ENCODE measurements at places on chromosomes 2 and 18. TPM values are rescaled to one million over a fixed set of nuclear protein-coding genes. Genes with fewer than 3 reads are reported as not detected.

The ACVR1 gene
- 26.3 TPM for polyA plus RNA-seq

The NBEAL1 gene
- polyA plus RNA-seq = 5.7 TPM

The BMP10 gene
- not detected for polyA plus RNA-seq

The TGFA gene
- polyA plus RNA-seq = 0.85 TPM

The MAPRE3 gene
- polyA plus RNA-seq = 28.0 TPM

The WDR7 gene
- polyA plus RNA-seq = 8.9 TPM

The CKAP2L gene
- 6.4 TPM for polyA plus RNA-seq

The UGT1A6 gene
- not detected for polyA plus RNA-seq

The CCDC85A gene
- 3.2 TPM for polyA plus RNA-seq

- DNase-seq = no peak
Measured at GRCh38 chr2:231263118-231263831, 64.8 kb downstream of the ARMC9 start.

DNA sequence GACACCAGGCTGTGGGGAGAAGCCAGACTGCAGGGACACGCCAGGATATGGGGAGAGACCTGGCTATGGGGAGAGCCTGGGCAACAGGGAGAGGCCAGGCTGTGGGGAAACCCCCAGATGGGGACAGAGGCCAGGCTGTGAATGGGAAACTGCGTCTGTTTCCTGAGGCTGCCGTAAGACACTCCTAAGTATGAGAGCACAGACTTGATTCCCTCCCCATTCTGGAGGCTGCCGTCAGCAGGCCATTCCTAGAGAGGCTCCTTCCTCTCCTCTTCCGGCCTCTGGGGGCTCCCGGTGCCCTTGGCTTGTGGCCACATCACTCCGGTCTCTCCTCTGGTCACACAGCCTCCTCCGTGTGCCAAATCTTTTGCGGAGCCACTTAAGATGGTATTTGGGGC lies 32.3 kb downstream of the ADI1 start:
- DNase-seq = no peak

DNA sequence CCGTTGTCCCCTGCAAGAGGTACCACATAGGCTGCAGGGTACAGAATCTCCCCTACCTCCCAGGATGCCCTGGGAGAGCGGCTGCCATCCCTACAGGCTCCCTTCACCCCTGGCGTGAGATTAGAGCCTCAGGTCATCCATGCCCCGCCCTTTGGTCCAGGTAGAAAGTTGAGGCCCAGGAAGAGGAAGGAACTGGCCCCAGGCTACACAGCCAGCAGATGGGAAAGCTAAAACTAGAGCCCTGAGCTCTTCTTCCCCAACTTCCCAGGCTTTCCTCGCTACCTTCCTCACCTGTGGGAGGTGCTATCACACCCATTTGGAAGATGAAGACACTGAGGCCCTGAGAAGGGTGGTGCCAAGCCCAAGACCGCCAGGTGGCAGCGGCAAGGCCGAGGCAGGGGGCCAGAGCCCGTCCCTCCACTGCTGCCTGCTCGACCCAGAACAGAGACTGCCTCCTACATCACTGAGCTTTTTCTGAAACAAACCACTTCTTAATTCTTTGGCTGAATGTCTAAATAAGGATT lies 25.8 kb downstream of the CIB4 start:
- no peak for DNase-seq

GRCh38 chr2:75113231-75113869 lies 86.0 kb downstream of the TACR1 start:
- DNase-seq = no peak

GRCh38 chr18:56009411-56009810 lies 421.4 kb upstream of the TCF4 start:
- no peak for DNase-seq

- no peak for DNase-seq
Measured at GRCh38 chr2:126385983-126386382, 270.0 kb upstream of the GYPC start.

GRCh38 chr2:11829947-11830707 lies 83.7 kb downstream of the LPIN1 start:
- peak; percentile 86 for DNase-seq

DNA sequence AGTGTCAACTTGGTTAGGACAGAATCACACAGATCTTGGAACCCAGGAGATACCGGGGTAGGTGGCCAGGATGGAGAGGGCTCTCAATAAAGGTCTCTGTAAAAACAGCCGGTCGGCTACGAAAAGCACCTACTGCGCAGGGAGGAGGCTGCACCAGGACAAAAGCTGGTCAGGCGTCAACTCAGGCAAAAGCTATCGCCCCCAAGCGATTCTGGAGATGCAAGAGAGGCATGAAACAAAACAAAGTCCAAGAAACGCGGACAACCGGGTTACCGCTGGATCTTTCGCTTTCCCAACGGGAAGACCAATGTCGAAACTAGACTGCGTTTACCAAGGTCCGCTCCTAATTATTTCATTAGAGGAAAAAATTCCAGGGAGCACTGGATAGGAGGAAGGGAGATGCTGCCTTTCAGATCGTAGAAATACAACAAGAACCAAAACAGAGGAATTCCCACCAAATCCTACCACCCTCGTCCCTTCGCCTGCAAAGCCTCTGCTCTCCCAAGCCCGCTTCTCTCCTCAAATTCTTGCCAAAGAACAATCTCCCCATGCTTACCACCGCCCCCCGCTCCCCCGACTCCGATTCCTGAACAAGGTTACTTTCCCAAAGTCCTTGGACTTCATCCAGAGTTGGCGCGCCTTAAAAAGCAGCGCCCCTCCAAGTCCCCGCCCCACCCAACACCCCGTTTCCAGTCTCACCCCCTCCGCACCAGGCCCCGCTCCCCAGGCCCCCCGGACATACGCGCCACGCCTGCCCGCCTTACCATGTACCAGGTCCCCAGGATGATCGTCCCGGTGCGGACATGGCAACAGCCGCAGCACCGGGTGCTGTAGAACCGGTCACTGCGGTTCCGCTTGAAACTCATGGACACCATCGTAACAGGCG lies 539 bp downstream of the LAPTM4A start:
- DNase-seq = no peak

DNA sequence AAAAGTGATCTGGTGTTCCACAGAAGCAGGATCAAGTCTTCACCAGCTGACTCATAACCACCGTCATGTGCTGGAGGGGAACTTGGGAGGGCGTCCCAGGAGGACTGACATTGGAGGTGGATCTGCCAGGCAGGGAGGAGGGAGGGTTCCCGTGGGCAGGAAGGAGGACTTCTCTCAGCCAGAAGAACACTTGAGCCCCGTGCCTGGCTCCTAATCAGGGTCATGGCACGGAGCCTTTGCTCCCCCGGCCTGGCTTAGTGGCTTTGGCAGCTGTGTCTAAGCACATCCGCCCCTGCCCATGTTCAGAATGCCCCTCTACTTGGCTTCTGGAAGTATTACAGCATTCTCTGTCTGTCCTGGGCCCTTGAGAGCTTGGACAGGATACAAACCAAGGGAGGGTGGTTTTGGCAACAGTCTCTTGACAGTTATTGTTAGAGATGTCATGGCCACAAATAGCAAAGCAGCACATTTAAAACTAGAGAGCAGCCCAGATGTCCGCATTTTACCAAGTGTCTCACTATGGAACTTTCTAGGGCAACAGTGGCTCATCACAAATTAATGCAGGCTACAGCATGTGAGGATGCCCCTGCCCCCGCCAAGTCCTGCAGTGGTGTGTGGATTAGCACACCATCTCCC lies 11.5 kb downstream of the PPP1R7 start:
- no peak for DNase-seq

DNA sequence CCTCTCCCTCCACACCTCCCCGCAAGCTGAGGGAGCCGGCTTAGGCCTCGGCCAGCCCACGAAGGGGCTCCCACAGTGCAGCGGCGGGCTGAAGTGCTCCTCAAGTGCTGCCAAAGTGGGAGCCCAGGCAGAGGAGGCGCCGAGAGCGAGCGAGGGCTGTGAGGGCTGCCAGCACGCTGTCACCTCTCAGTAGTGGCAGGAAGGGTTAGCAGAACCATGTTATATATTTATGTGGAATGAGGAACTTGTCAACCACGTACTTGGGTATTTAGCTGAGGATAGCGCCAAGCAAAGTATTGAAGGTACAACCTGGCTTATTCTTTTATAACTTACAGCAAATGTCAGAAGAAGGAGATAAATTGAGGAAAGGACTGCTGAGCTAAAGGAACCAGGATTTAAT lies 144.1 kb upstream of the MGAT5 start:
- no peak for DNase-seq

- DNase-seq = no peak
Measured at GRCh38 chr2:119012345-119013301, 70.6 kb downstream of the MARCO start.

DNA sequence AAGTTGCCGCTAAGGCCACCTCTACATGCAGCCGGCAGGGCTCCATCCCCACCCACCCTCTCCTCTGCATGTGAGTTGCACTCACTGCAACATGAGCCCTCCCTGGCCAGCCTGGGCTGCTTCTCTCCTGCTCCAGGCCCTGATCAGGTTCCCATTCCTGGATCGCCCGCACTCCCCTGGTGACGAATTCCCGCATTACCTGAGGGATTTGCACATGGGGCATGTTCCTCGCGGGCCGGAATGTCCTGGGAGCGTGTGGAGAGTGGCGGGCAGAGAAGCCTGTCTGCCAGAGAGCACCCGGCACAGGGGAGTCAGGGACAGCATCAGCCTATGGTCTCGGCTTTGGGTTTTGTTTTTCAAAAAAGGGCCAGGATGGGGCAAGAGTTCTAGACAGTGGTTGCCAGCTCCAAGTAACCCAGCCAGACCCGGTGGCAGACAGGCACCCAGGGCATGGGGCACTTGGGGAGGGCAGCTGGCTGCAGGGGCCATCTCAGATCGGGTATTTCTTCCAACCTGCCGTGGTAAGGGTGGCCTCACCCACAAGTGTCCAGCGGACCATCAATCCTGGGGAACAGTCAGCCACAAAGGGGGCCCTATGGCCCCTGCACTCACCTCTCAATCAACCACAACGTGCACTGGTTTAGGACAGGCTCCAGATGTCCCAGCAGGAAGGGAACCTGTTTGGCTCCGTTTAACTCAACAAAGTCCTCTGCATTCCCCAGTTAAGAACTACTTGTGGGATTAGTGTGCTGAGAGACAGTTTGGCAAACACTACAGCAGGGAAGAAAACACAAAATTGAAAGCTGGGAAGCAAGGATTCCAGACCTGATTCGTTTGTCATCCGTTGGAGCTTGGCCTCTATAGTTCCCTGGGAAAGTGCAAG lies 187.7 kb downstream of the SMAD7 start:
- DNase-seq = no peak

DNA sequence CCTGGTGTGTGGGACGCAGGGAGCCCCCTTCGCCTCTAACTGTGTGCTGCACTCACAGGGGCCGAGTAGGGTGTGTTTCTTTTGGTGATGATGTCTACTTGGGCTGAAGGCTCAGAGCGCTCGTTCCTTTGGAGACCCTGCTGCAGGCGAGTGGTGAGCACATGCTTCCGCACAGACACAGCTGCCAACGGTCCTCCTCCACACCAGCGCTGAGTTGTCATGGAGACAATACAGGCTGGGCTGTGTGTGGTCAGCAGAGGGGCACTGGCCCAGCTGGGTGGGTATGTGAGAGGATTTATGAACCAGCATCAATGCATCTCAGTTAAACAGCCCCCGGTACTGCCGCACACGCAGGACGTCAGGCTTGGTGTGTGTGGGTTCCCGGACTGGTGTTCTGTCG lies 143.5 kb downstream of the SH3RF3 start:
- no peak for DNase-seq

DNA sequence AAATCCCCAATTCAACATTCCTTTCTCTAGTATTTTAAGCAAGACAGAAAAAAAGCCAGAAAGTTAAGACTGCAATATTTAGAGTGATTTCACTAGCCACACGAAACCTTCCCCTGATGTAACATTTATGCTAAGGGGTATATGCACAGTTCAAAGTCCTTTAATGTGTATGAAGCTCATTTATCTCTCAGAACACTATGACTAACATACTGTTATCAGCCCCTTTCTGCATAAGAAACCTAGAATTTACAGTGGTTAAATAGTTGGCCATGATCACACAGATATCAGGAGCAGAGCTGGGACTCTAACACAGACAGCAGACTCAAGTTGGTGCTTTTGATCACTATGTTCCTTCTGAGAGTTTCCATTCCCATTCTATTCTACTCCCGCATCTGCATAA lies 185.5 kb downstream of the CDH2 start:
- DNase-seq = no peak

- no peak for DNase-seq
Measured at GRCh38 chr2:192230889-192231453, 36.2 kb upstream of the TMEFF2 start.

GRCh38 chr2:1744151-1744445 lies 217 bp downstream of the PXDN start:
- DNase-seq = no peak

GRCh38 chr2:192416060-192416459 lies 221.3 kb upstream of the TMEFF2 start:
- no peak for DNase-seq

- no peak for DNase-seq
Measured at GRCh38 chr18:9321017-9321452, 13.5 kb upstream of the TWSG1 start.

GRCh38 chr2:64841461-64841860 lies 147.7 kb upstream of the SLC1A4 start:
- no peak for DNase-seq

DNA sequence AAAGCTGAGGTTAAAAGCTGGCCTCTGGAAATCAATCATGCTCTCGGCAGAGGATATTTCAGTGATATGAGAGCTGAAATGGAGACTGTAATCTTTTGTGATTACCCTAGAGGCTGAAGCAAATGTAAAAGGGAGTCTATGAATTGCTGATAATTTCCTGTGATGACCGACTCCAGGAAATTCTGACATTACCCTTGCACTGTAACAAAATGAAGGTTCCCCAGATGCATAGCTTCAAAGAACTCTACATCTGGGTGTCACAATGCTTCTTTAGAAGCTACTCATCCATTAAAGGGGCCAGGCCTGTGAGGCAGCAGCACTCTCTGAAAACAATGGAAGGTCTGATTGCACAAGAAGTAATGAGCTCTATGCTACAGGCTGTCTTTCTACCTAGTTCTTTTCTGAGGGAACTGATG lies 268.2 kb upstream of the SESTD1 start:
- DNase-seq = no peak

GRCh38 chr2:108370080-108370479 lies 7.7 kb upstream of the SULT1C4 start:
- DNase-seq = no peak

GRCh38 chr18:25873833-25874232 lies 216.6 kb downstream of the SS18 start:
- no peak for DNase-seq

- no peak for DNase-seq
Measured at GRCh38 chr2:147646818-147647468, 197.9 kb upstream of the ACVR2A start.

DNA sequence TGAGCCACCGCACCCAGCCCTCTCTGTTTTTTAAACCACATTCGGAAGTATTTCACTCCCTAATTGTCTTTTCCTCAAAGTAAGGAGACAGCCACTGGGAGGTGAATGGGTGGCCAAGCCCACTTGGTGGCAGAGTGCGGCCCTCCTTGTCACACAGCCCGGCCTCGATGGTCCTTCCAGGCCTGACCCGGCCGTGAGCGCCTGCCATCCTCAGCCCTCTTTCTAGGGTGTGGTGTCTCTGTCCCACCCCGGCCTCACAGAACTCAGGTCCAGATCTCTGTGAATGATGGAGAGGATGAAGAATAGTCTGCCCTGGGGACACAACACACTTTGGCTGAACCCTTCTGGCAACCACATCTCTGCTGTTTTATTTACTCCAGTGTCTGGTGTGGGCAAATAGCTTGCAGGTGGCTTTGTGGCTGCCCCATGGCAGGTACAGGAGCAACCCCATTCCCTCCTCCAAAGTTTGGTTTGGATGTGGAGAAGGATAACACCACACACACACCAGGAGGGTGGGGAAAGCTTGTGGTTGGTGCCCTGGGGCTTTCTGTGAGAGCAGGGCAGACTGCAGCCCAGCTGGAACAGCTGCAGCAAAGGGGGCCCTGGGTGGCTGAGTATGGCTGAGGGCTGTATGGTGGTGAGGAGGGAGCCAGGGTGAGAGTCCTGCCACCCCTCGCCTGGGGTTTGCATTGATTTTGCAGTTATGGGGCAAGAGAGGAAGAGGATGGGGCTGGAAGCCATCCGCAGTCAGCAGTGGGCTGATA lies 88.6 kb downstream of the FAM168B start:
- DNase-seq = no peak
